ENCODE measurements at places on chromosomes 13 and 19. TPM values are rescaled to one million over a fixed set of nuclear protein-coding genes. Genes with fewer than 3 reads are reported as not detected.

DNA sequence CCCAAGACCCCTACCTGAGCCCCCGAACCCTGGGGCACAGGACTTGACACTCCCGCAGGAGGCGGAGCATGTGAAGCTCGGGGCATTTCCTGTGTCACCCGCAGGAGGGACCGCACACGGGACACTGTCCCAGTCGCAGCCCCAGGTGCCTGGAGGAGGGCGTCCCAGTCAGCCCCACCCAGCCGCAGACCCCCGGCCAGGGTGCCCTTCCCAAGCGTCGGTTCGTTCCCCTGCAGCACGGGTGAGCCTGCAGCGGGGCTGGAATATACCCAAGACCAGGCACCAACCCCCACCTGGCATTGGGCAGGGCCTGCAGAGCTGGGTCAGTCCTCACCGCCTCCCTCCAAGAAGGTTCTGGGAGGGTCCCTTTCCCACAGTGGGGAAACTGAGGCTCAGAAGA lies 21.6 kb downstream of the TCF3 start:
- no peak for DNase-seq

GRCh38 chr19:43673637-43674036 lies 3.7 kb upstream of the PLAUR start:
- DNase-seq, result no peak

GRCh38 chr19:14655726-14656125 lies 18.9 kb downstream of the ADGRE3 start:
- DNase-seq, result no peak

DNA sequence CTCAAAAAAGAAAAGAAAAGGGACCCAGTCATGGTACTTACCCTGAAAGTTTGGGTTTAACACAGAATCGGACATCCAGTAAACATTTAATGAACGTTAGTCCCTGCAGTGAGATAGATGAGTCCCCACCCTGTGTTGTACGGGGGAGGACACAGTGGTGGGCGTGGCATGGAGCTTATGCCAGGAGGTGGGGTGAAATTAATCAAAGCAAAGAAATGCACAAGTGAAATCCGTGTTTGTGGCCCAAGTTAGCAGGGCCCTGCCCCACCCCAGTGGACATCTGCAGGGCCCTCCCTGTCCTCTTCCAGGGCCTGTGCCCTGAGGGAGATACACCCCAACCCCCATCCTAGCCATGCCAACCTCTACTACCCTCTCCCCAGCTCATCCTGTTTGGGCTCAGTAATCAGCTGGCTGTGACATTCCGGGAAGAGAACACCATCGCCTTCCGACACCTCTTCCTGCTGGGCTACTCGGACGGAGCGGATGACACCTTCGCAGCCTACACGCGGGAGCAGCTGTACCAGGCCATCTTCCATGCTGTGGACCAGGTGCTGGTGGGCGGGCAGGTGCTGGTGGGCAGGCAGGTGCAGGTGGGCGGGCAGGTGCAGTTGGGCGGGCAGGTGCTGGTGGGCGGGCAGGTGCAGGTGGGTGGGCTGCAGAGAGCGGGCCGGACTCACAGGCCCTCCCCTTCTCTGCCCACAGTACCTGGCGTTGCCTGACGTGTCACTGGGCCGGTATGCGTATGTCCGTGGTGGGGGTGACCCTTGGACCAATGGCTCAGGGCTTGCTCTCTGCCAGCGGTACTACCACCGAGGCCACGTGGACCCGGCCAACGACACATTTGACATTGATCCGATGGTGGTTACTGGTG lies 3.9 kb downstream of the MCOLN1 start:
- DNase-seq, result no peak

DNA sequence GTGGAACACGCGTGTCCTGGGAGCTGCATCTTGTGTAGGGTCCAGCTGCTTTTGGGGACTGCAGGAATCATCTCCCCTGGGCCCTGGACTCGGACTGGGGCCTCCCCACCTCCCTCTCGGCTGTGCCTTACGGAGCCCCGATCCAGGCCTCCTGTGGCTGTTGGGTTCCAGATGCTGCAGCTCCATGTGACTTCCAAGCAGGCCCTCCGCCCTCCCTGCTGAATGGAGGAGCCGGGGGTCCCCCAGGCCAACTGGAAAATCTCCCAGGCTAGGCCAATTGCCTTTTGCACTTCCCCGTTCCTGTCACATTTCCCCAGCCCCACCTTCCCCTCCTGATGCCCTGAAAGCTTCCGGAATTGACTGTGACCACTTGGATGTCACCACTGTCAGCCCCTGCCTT lies 6.2 kb upstream of the PGLS start:
- no peak for DNase-seq

DNA sequence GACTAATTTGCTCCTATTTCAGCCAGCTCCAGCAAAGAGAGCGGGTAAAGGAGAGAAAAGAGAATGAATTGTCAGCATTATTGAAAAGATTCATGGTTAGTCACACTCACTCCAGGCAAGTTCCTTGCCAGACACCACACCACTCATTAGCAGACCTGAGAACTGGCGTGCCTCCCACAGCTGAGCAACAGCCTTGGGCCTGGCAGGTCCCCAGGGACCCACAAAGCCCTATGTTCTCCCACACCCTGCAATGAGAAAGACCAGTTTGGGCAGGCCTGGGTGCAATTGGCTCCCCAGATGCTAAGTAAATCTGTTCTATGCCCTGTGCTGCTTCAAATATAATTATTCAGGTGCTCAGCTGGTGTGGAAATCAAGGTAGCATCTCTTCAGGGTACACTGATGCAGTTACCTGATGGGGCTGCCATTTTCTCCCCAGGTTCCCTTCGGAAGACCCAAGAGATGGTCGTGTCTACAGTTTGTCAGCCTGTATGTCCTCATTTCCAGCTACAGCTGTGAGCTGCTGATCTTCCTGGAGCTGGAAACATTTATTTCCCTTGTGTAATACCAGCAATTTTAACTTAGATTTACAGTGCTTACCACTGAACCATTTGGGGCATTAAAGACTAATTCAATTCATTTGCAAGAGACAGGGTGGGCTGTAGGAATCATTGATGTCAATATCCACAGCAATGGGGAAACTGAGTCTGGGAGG lies 405.0 kb downstream of the COG6 start:
- peak; percentile 50 for DNase-seq

DNA sequence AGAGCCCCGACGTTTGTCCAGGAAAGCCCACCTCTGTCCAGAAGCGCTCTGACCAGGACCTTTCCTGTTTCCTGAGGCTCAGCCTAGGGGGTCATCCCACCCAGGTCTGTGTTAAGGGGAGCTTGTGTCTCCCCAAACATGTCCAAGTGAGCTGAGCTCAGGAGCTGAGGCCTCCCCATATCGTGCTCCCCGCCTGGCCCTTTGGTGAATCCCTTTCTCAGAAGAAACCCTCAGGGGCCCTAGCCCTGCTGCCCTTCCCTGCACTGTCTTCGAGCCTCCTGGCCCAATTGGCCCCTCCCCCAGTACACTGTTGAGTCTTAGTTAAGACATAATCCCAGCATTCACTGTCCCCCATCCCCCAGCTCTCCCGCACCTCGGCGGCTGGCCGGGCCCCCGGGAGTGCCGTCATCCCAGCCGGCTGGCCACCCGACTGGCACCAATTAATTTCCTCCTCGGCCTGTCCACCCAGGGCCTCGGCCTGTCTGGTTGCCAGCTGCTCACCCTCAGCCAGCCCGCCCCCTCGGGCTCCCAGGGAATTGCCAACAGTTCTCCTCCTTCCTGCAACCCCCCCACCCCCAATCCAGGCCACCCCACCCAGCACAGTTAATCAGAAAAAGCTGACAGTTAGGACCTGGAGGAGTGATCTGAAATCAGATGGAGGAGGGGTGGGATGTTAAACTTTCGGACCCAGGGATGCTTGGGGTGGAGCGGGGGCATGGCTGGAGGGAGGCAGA lies 13.6 kb downstream of the IER2 start:
- peak; percentile 77 for DNase-seq

DNA sequence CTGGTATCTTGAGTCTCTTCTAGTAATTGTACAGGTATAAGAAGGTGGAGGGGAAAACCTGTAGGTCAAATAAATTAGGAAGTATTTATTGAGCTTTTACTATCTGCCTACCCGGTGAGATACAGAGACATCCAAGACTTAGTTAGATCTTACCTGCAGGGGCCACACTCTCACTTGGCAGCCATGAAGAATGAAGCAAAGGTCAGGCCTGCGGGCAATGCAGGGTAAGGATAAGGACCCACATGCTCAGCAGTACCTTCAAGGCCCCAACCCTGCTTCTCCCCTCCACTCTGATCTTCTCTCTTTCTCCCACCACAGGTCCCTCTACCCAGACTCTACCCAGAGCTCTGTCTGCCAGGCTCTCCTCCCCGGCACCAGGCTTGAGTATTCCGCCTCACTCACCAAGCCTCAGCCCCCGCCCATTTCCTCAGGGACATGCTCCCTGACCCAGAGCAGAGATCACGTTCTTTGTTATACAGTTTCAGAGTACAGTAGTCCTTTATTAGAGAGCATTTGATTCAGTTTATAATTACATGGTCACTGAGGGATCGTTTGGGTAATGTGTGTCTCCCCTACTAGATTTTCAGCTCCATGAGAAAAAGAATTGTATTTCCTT lies 18.9 kb upstream of the CLDN10 start:
- DNase-seq, result no peak

DNA sequence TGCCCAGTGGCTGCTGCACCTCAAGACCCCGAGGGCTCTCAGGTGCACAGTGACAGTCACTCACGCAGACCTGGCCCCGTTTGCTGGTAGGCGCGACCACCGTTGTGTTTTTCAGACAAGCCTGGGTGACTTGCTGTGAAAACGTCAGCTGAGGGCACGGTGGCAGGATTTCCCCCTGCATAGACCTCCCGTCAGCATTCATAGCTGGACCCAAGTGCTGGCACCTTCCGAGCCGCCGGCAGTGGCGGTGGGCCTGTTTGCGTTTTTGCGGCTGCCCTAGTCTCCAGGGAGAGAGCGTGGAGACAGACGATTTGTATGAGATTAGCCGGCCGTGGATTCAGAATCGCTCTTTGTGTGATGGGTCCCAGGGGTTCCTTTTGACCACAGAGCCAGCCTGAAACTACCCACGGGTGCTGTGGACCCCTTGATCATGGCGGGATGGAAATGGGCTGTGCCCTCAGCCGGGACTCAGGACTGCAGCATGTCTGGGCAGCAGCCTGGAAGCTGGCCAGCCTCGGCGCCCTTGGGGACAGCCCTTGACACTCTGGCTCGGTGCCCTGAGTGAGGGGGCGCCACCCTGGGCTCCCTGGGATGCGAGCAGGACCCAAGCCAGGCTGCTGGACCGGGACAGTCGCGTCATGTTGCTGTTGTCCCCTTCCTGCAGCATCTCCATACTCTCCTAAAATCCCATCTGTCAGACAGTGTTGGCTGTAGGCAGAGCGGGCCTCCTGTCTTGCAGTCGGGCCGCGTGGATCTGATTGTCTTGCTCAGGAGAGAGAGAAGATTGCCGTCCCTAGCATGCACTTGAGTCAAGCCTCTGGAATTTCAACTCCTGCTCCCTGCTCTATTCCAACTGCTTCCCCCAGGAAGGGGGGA lies 8.6 kb downstream of the KDM4B start:
- DNase-seq, result peak; percentile 70

GRCh38 chr19:19224150-19224851 lies 12.5 kb downstream of the NCAN start:
- DNase-seq, result no peak

DNA sequence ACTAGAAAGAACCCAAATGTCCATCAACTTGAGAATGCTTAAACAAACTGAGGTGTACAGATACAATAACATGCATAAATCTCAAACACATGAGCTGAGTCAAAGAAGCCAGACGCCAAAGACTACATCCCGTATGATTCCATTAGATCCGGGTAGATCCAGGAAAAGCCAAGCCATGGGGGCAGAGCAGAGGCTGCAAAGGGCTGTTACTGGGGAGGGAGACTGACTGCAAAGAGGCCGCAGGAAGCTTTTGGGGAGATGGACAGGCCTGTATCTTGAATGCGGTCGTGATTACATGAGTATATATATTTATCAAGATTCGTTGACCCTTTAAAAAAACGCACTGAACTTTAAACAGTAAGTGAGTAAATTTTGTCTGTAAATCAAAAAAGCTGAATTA lies 28.7 kb downstream of the GGACT start:
- no peak for DNase-seq

DNA sequence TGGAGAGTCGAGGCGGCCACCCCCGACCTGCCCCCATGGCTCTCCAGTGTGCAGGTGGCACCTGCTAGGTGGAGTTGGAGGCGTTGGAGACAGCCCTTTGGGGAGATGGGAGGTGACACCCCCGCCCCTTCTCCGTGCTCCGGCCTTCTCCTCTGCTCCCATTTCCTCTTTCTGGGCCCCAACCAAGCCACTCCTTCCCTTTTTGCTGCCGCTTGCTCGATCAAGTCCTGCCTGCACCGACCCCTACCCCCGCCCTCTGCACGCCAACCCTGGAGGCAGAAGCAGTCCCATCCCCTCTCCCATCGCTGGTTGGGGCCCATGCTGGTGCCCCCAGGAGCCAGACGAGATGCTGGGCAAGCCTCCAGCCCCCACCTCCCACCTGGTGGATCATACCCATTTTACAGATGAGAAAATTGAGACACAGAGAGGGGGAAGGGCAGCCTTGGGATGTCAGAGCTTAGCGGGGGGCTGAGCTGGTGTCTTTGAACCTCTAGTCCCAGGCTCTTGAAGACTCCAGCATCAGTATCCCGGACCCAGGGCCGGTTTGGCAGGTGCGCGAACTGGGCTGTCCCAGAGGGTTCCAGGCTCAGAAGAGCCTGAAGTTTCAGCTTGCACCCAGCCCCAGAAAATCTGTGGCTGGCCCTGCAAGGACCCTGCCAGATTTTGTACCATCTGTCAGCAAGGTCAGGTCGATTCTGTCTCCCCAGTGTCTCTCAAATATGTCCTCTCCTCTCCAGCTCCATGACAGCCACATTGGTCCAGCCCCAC lies 10.3 kb downstream of the GNA15 start:
- DNase-seq, result peak; percentile 60

DNA sequence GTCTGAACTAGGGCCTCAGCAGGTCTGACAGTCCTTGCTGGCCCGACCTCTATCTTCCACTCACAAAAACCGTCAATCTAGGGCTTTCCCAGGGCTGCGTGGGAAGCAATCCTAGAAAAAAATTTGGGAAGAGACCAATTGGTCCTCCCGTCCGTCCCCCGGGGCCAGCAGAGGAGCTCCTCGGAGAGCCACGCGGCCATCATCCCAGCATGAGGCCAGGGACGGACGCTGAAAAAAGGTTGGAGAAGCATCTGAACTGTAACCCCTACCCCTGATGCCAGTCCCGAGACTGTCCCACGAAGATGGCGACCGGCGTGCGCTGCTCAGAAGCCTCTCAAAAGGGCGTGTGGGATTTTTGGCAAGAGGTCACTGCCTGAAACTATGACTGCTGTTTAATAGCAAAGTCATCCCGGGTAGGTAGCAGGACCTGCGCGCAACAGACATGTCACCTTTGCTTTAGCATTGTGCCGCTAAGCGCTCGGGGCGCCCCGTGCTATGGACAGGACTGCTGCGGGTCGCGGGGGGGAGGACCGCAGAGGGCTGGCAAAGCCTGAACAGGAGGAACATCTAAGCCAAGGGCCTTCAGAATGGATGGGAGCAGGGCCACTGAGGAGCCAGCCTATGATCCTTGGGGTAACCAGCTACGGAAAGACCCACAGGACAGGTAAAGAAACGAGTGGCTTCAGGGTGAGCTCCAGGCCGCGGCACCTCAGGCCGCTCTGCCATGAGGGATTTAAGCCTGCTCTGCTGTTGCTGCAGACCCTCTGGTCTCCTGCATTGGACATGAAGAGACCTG lies 10.6 kb downstream of the AKAP8 start:
- DNase-seq, result peak; percentile 40

The DENND1C gene
- total RNA-seq, result 0.35 TPM

The SHANK1 gene
- total RNA-seq, result 0.40 TPM

The SPC24 gene
- 6.7 TPM for total RNA-seq

The ANKRD24 gene
- 0.08 TPM for total RNA-seq

The PCCA gene
- 65.6 TPM for total RNA-seq

The CEP89 gene
- 7.7 TPM for total RNA-seq

The PPM1N gene
- 0.75 TPM for total RNA-seq

The DHDH gene
- total RNA-seq, result not detected

The SLC25A23 gene
- 87.0 TPM for total RNA-seq

All from Right ventricle myocardium superior (tissue), 1 donor.